OCI-LY7 (cell line): ENCODE measurements at places on chromosomes 11 and 22. TPM values are rescaled to one million over a fixed set of nuclear protein-coding genes. Genes with fewer than 3 reads are reported as not detected.

POU2AF2 gene
- total RNA-seq: not detected in 2 replicates

GGT5 gene
- not detected in 2 replicates for total RNA-seq

CLMP gene
- total RNA-seq: not detected in 2 replicates

C22orf42 gene
- not detected in 2 replicates for total RNA-seq

ENTHD1 gene
- total RNA-seq: not detected in 2 replicates

BTG4 gene
- total RNA-seq: not detected in 2 replicates

CSNK2A3 gene
- total RNA-seq: 0.76 and 0.82 TPM in 2 replicates

OR2AG2 gene
- 1.7 and 1.9 TPM in 2 replicates for total RNA-seq

MS4A4E gene
- total RNA-seq: not detected in 2 replicates

NXPE4 gene
- not detected in 2 replicates for total RNA-seq

SLC22A12 gene
- total RNA-seq: not detected in 2 replicates

PLA2G6 gene
- total RNA-seq: 83.9 and 106 TPM in 2 replicates

FGF4 gene
- total RNA-seq: not detected in 2 replicates

ARAP1 gene
- total RNA-seq: 96.9 and 106 TPM in 2 replicates

CENPM gene
- total RNA-seq: 189 and 217 TPM in 2 replicates

ADAMTS15 gene
- total RNA-seq: not detected in 2 replicates

PATE4 gene
- not detected in 2 replicates for total RNA-seq

CCDC34 gene
- total RNA-seq: 38.5 and 49.0 TPM in 2 replicates

SYVN1 gene
- 310 and 320 TPM in 2 replicates for total RNA-seq

THYN1 gene
- 51.6 and 52.4 TPM in 2 replicates for total RNA-seq

ANO9 gene
- 27.6 and 28.2 TPM in 2 replicates for total RNA-seq

MOGAT2 gene
- total RNA-seq: not detected in 2 replicates

LIF gene
- not detected in 2 replicates for total RNA-seq

GRAP2 gene
- total RNA-seq: not detected in 2 replicates
